Stimulated activated CD8-positive, alpha-beta memory T cell treated with anti-CD3 and anti-CD28 coated beads, Interleukin-15, amount 100 ng/mL, for 4 hours (primary cell): ENCODE measurements at places on chromosomes 1 and 21.

DNA sequence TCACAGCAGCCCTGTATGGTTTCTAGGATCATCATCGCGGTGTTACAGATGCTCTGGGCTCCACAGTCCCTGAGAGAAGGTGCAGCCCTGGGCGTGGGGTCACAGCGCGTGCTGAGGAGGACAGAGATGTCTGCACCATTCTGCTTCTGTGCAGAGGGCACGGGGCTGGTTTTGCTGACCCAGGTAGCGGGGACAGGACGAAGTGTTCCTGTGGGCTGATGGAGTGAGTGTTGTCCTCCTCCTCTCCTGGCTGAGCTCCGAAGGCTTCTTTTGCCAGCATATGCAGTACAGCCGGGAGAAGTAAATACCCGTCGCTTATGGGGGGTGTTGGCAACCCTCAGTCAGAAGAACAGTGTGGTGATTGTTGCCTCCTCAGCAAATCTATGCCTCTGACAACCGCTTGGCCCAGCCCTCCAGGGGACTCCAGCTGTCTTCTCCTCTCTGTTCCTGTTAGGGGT is 101.5 kb downstream of the DDX20 start:
- no peak for DNase-seq

- DNase-seq = no peak
Measured at GRCh38 chr1:98991127-98992012, 13.3 kb downstream of the PLPPR5 start.

GRCh38 chr1:40479156-40479555 is 2.1 kb downstream of the ZFP69 start:
- DNase-seq = no peak

DNA sequence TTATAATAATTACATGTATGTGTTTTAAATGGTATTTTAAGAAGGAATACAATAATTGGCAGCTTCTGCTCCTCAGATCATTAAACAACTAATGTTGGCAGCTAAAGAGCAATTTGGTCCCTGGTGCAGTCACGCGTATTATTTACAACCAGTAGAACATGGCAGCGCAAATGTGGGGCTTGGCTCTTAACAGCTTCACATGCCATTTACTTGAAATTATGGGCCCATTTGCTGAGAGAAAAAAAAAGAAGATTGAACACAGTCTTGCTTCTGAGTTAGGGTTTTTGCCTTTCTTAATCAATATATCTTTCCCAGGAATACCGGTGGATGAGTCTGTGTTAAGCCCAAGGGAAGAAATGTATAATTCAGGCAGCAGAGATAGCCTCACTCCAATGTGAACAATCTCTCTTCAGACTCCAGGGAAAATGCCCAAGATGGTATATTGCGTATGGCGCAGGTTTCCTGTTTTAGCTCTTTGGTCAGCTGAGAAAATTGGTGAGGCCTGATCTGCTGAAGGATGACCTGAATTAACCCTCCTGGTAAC is 174.5 kb downstream of the DISC1 start:
- no peak for DNase-seq

GRCh38 chr1:230163205-230163604 is 96.2 kb downstream of the GALNT2 start:
- DNase-seq = no peak

GRCh38 chr1:228009828-228010775 is 3.3 kb downstream of the WNT3A start:
- DNase-seq = no peak

DNA sequence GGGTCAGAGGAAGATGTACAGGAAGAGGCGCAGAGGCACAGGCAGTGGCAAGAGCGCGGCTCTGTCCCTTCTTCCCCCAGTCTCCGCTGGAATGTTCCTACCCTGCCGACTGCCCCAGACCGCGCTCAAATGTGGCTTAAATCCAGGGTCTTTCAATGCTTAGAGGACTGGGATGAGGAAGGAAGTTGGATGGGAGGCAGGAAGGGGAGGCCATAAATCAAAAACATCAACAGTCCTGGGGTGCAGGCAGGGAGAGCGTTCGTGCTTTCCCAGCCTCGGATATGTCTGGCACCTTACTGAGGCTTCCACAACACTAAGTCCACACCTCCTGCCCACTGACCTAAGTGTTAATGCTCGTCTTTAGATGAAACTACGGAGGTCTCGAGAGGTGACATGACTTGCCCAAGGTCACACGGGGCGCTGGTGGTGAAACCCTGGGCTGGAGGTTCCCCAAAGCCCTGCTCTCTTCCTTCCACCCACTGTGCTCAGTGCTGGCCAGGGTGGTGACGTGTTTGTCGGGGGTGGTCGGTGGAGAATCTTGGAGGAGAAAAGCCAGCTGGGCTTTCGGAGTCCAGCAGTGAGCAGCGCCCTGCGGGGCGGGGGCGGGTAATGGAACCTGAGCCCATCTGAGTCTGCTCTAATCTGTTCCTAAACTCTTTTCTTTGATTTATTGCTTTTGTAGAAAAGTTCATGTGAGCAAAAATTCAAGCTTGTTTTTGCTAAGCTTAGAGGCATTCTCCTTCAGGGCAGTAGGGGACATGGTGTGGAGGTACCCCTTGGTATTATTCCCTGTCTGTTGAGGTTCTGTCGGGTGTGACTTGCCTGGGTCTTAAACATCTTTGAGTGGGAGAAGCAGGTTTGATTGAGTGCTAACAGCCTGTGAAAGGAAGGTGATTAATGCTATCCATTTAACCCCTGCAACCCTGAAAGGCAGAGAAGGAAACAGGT is 708 bp downstream of the CDA start:
- DNase-seq = no peak

GRCh38 chr1:52345252-52345651 is 20.8 kb downstream of the CC2D1B start:
- DNase-seq = no peak

DNA sequence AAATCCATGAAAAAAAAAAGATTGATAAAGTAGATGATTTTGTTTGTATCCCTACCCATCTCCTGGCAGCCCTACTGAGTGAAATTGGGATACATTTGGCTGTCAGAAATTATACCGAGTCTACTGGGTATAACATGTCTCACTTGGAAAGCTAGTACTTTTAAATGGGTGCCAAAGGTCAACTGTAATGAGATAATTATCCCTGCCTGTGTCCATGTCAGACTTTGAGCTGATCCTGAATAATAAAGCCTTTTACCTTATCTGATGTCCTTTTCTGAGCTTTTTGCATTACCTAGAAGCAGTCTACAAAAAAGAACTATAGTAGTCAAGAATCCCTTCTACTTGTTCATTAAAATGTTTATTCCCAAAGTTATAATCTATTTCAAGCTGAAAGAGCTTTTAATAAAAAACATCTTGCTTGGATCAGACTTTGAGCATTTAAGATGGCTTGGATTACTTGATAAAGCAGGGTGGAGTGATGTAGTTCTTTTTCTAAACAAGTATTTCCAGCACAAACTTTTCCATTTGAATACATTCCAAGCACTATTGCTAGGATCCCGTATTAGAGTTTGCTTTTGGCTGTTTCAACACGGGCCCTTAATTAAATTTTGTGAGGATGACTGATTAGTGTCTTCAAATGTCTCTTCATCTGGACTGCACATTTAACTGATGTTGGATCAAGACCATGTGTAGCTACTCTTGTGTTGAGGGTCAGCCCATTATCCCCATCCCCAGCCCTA is 69.2 kb downstream of the DTL start:
- no peak for DNase-seq
